Dorsolateral prefrontal cortex (tissue), 122 donors: ENCODE measurements at places on chromosomes 3 and 15.

- DNase-seq, result no peak
Measured at GRCh38 chr15:50636146-50636545, 50.5 kb downstream of the TRPM7 start.

GRCh38 chr3:8579096-8579495, 65.5 kb downstream of the SSUH2 start:
- no peak for DNase-seq

GRCh38 chr15:101525087-101525669, 35.7 kb upstream of the PCSK6 start:
- DNase-seq, result no peak

GRCh38 chr3:196193736-196194541, 17.3 kb downstream of the ZDHHC19 start:
- DNase-seq, result no peak
